ENCODE measurements at places on chromosomes 1 and 21.

- DNase-seq = no peak
These were observed 259.3 kb upstream of the AJAP1 start for GRCh38 chr1:4395158-4395557.

DNA sequence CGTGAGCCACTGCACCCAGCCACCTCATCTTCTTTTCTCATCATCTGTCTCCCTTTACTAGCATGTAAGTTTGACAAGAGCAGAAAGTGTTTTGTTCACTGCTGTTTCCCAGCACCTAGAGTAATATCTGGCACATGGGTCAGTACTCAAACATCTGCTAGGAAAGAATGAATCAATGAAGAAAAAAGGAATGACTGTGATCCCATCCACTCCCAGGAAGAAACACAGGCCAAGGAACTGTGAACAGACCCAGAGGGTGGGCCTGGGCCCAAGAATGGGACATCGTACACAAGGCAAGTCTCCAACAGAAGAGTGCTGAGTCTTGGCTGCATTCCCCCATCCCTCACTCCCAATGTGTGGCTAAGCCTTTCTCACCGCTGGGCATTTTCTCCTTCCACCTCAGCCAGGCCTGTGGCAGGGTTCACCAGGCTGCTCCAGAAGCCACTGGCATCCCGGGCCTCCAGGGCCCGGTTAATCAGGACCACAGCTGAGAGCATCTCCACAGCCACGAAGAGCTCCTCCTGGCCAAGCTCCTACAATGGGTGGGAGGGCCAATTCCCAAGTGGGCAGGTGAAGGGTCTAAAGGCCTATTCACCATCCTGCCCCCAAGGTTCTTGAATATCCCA lies 18.4 kb downstream of the IQGAP3 start:
- no peak for DNase-seq

DNA sequence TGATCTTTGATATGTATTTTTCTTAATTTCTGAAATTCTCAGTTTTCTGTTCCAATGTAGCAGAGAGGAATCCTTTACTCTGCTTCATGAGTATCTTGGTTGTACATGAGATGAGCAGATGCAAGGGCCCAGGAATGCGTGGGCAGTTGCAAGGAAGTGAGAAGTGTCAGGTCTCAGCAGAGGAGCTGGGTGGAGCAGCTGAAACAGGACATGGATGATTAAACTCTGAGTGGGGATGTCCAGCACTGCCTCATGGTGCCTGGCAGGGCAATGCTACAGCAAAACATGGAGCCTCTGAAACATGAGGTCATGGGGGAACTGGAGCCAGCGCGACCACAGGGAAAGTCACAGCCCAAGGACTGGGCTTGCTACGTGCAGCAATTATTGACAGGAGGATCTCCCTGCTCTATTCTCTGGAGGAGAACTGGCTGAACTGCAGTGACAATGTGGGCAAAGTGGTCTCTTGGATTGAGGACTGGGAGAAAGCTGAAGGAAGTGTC lies 48.4 kb downstream of the COLGALT2 start:
- no peak for DNase-seq

DNA sequence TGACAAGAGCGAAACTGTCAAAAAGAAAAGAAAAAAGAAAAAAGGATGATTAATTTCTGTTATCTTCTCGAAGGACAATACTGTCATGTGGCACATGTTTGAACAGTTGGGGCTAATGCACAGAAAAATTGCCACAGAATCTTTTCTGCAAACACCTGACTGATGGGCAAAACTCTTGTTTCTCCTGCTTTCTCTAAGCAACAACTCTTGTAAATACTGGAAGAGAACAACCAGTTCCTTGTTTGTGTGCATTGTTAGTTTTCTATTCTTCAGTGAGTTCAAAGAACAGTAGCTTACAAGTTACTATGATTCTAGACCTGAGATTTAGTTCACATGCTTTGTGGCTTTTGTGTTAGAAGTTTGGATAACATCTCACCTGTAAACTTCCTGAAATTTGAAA lies 60.7 kb downstream of the CDC14A start:
- DNase-seq = no peak

GRCh38 chr1:248825136-248825535 lies 579 bp downstream of the SH3BP5L start:
- DNase-seq = no peak

Data from cortex of kidney (tissue), 1 donor.